GM23248 (cell line): ENCODE measurements at places on chromosomes 1 and 21. TPM values are rescaled to one million over a fixed set of nuclear protein-coding genes. Genes with fewer than 3 reads are reported as not detected.

The MIXL1 gene
- not detected in 2 replicates for total RNA-seq

The KRTAP13-2 gene
- not detected in 2 replicates for total RNA-seq

GRCh38 chr1:113125517-113125916 lies 52.5 kb downstream of the LRIG2 start:
- DNase-seq = no peak
- H3K27ac ChIP-seq = no peak overlapping the region
- H3K4me3 ChIP-seq = no peak overlapping the region

DNA sequence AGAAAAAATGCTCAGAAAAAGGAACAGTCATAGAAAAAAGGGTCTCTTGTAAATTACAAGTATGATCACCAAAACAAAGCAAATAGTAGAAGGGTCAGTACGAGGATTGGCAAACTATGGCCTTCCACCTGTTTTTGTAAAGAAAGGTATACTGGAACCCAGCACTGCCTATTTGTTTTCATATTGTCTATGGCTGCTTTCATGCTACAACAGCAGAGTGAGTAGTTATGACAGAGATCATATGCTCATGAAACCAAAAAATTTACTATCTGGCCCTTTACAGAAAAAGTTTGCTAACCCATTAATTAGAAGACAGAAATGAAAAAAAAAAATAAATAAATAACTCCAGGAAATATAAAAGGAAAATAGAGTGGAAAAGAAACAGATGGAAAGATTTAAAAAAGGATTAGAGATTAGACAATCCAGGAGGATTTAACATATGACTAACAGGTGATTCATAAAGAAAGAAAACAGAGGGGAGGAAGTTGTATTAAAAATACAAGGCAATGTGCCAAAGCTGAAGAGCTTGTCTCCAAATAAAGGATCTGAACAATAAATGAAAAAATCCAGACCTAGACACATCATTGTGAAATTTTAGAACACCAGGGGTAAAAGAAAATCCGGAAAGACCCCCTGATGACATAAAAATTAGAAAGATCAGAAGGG lies 108.5 kb upstream of the SERTAD4 start:
- H3K4me3 ChIP-seq = no peak overlapping the region
- H3K27ac ChIP-seq = no peak overlapping the region
- peaks cover 24% of the 10 kb centered on the region for H3K4me1 ChIP-seq
- H3K36me3 ChIP-seq = no peaks in the 10 kb centered on the region

GRCh38 chr1:212828395-212828794 lies 19.1 kb downstream of the SPATA45 start:
- H3K27ac ChIP-seq = no peak overlapping the region
- DNase-seq = no peak
- no peaks in the 10 kb centered on the region for H3K4me1 ChIP-seq
- H3K4me3 ChIP-seq = no peak overlapping the region

GRCh38 chr1:198352975-198353695 lies 187.3 kb downstream of the ATP6V1G3 start:
- DNase-seq = no peak
- no peaks in the 10 kb centered on the region for H3K27me3 ChIP-seq
